ENCODE measurements at places on chromosomes 4 and X. TPM values are rescaled to one million over a fixed set of nuclear protein-coding genes. Genes with fewer than 3 reads are reported as not detected.
A peak's percentile ranks its signal among the peaks of the same experiment; 100 is the strongest.

The SSX2B gene
- total RNA-seq: not detected

The PCDH10 gene
- 0.90 TPM for total RNA-seq

The PCSK1N gene
- total RNA-seq: not detected

The EGF gene
- total RNA-seq: 4.2 TPM

The HPSE gene
- total RNA-seq: 0.28 TPM

DNA sequence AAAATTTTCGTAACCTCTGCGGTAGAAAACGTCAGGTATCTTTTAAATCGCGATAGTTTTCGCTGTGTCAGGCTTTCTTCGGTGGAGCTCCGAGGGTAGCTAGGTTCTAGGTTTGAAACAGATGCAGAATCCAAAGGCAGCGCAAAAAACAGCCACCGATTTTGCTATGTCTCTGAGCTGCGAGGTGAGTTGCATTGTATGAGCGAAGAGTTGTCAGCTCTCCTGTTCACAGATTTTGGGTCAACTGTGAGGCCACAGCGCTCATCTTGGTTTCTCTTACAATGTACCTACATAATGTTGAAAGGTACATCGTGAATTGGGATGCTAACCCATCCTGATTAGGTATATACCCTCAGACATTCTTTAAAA is 486 bp downstream of the CLCN3 start:
- no peaks in the 10 kb centered on the region for H3K4me1 ChIP-seq
- H3K4me3 ChIP-seq: peak overlapping the region; percentile 87
- no peaks in the 10 kb centered on the region for H3K36me3 ChIP-seq

GRCh38 chrX:75748431-75748830 is 36.6 kb downstream of the MAGEE2 start:
- no peak overlapping the region for H3K27ac ChIP-seq
- H3K4me1 ChIP-seq: no peaks in the 10 kb centered on the region
- no peaks in the 10 kb centered on the region for H3K27me3 ChIP-seq

- no peak overlapping the region for H3K4me3 ChIP-seq
- H3K27ac ChIP-seq: no peak overlapping the region
- no peaks in the 10 kb centered on the region for H3K36me3 ChIP-seq
- H3K27me3 ChIP-seq: no peaks in the 10 kb centered on the region
- no peak for DNase-seq
- H3K4me1 ChIP-seq: no peaks in the 10 kb centered on the region
These were observed 33.3 kb upstream of the SULT1B1 start for GRCh38 chr4:69793732-69794131.

DNA sequence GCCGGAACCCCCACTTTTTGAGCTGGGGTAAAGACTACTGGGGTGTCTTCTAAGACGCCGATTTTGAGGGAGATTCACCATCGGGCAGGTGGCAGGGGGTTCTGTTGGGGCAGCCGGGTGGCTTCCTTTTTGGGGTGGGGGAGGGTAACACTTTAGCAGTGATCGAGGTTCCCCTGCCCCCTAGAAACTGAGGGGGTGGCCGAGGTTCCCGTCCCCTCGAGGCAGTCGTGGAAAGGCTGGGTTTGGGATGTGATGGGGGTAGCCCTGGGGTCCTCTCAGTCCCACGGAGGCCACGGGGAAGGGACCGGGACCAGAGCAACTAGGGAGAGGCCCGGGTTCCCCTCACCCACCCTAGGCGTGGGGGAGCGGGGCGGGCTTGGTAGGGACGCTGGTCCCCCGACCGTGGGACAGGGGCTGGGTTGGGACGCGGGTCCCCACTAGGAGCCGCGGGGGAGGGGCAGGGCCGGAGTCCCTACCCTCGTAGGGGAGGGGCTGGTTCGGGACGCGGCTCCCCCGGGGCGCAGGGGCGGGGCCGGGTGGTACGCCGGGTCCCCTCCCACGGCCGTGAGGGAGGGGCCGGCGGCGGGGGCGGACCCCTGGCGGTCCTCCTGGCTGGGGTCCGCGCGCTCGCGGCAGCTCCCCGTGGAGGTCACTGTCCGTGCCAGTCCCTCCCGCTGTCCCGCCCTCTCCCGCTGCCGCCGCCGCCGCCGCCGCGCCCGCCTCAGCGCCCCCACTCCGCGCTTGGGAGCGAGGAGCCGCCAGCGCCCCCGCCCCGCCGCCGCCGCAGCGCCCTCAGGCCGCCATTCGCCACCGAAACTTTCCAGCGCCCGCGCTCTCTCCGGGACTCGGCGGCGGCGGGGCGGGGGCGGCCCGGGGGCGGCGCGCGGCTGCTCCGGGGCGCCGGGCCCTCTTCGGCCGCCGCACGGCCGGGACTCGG is at the start of gene TBL1X:
Gene TBL1X, plus strand, starts transcription at position 624 of the 937 bp plus-strand sequence. CDS start 188,529 bp downstream, outside the sequence.
- DNase-seq: peak; percentile 19
- H3K4me3 ChIP-seq: peak within 1 kb of the TSS; percentile 60
- H3K27me3 ChIP-seq: no peaks in the 10 kb centered on the region
- H3K4me1 ChIP-seq: peaks cover 3% of the 10 kb centered on the region
- H3K36me3 ChIP-seq: peaks cover under 1% of the 10 kb centered on the region

DNA sequence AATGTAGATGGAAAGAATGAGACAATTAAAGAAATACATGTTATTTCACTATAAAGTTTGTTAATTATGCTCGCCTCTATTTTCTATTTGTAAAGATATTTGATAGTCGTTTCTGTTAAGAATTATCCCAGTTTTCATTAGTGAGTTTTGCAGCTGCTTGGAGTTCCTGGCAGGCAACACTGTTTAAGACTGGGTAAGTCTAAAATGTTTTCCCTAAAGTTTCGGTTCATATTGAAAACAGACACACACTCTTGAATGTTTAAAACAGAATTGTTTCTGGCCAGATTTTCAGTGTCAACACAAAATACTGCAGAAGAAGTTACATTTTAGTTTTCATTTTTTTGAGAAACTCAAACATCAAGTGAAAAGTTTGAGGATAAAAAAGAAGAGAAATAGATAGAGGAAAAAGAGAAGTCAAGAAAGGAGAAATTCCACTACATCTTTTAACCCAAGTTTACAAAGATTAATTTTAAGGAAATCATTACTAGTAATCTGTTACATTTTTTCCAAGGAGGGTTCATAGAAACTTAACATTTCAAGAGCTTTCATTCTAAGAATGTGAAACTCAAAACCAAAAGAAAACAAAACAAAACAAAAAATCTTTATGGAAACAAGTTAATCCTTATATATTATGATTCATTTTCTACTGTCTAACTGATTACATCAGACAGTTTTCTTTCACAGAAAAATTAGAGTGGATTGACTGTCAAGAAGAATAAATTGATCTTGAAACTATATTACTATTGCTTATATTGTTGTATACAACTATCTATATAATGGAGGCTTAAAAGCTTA is 305.5 kb downstream of the FAT4 start:
- H3K27ac ChIP-seq: no peak overlapping the region
- H3K4me1 ChIP-seq: peaks cover 3% of the 10 kb centered on the region
- no peak overlapping the region for H3K4me3 ChIP-seq
- peak; percentile 19 for DNase-seq
- no peaks in the 10 kb centered on the region for H3K27me3 ChIP-seq

GRCh38 chrX:130109429-130110378 is 593 bp downstream of the ELF4 start:
- no peaks in the 10 kb centered on the region for H3K36me3 ChIP-seq
- peak; percentile 27 for DNase-seq
- no peaks in the 10 kb centered on the region for H3K27me3 ChIP-seq

GRCh38 chr4:122959981-122960610 is 37.7 kb upstream of the NUDT6 start:
- no peaks in the 10 kb centered on the region for H3K4me1 ChIP-seq
- H3K4me3 ChIP-seq: no peak overlapping the region
- no peaks in the 10 kb centered on the region for H3K27me3 ChIP-seq
- peak overlapping the region; percentile 29 for H3K27ac ChIP-seq
